ENCODE measurements at places on chromosomes 4 and X. TPM values are rescaled to one million over a fixed set of nuclear protein-coding genes. Genes with fewer than 3 reads are reported as not detected.

DNA sequence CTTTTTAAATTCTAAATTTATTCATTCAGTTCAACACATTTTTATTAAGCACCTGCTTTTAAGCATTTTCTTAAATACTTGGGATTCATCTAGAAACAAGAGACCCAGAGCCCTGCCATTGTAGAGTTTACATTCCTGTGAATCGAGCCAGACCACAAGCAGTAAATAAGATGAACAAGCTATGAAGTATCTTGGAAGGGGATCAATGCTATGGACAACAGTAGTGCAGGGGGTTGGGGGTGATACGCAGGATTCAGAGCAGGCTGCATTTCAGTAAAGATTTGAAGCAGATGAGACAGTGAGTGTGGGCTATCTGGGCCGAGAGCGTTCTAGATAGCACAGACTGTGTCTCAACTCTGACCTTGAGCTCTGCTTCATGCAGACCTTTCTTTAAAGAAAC, 35.1 kb downstream of the CLDN22 start:
- DNase-seq = no peak

DNA sequence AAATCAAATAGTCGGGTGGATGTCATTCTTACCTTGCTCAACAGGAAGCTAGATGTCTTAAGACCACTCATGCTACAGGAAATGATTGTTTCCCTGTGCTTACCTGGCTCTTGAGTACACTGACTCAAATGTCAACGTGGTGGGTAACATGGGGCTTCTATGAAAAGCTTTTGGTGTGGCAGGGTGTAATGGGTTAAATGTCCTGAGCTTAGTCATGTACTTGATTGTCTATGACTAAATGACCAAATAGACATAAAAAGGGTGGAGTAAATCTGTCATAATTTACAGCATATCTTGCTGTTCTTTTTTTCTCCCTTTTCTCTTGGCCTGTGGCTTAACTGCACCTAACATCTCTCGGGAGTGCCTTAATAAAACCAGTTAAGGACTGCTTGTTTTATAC, 44.9 kb downstream of the CCNG2 start:
- no peak for DNase-seq

GRCh38 chr4:65670331-65671031, at the start of gene EPHA5:
TSS of gene EPHA5 (minus strand) at chr4:65670489. CDS start at chr4:65669742, 747 bp downstream.
- peak; percentile 66 for DNase-seq

GRCh38 chr4:69753686-69754085, 6.7 kb downstream of the SULT1B1 start:
- no peak for DNase-seq

DNA sequence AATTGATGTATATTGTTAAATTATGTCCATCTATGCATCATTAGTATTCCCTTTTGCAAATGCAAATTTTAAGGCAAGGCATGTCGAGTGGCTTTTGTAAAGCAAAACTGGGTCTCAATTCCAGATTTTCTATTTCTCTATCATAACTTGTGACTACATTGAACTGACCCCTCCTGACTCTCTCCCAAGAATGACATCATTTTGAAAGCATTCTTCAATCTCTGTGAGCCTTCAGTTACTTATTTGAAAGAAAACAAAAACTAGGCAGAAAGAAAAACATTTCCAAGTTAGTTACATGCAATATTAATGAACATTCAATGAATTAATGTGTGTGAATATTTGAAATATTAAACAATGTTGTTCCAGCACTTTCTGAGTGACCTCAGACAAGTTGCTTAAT, 314.3 kb upstream of the CLNK start:
- no peak for DNase-seq

DNA sequence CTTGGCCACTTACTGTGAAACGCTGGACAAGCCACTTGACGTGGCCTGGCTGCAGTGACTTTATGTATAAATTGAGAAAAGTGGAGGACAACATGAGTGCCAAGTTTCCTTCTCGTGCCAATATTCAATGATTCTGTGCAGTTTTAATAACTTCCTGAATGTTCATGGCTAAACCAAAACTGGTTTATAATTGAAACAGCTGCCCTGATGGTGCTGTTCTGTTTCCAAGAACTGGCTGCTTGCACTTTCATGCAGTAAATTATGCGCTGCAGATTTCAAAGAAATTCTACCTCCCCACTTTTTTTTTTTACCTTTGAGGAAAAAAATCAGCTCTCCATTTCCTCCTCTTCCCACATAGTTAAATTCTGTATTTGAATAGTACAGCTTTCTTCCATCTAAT, 205.2 kb upstream of the CASK start:
- DNase-seq = no peak

- DNase-seq = no peak
Measured at GRCh38 chr4:48212165-48212564, 57.5 kb downstream of the TEC start.

DNA sequence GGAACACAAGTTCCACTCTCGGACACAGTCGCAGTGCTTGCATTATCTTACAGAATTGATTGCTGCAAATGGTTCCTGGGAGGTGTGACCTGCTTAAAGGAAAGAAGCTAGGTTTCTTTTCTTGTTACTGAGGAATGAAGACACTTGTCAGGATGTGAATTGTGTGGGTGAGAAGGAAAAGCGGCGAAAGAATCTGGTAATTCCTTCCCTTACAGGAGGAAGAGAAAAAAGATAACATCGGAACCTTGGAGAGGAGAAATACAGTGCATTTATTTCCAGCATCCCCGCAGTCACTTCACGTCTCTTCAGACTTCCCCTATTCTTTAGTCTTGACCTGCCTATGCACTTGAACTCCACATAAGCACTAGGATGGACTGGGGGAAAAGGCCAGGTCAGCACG, 389 bp upstream of the CCSER1 start:
- no peak for DNase-seq

BMP3 gene
- 1.8 TPM for total RNA-seq

ANOS1 gene
- 2.0 TPM for total RNA-seq

PDE6B gene
- not detected for total RNA-seq

SHOX gene
- not detected for total RNA-seq

FABP2 gene
- total RNA-seq = not detected

DRD5 gene
- not detected for total RNA-seq

UGT2B15 gene
- total RNA-seq = 16.1 TPM

All from stomach (tissue), 19 donors.